ENCODE measurements at places on chromosomes 1 and 21. TPM values are rescaled to one million over a fixed set of nuclear protein-coding genes. Genes with fewer than 3 reads are reported as not detected.

DNA sequence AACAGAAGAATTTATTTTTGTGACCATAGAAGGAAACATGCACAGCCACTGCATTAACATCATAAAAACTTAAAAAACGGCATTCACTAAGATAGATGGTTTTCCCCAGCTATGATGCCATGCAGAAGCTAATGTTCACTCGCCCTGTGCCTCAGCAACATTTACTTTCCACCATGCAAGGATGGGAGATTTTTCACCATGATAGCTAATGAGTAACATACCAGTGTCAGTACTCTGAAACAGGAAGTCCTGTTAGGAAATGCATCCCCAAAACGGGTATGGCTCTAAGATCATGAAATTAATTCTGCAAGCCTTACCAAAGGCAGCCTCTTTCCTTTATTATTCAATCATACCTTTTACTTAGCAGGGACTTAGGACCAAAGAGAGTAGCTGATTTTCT is 17.5 kb upstream of the VAMP3 start:
- no peak for DNase-seq

- no peak for DNase-seq
These were observed 548 bp upstream of the CDC20 start for GRCh38 chr1:43358121-43358745.

DNA sequence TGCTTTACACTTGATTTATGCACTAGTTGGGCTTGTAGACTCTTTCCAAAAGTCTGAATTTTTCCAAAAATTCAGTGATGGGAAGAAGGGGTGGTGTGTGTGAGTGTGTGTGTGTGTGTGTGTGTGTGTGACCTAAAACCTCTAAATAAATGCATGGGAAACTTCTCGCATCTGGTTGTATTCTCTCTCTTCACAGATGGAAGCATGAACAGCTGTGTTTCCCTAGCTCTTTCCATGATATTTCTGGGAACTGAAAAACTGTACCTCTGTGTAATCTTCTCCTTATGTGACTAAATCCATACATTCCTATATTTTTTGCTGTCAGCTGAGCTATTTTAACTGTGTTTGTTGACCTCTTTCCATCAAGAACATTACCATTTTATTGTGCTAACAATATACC is 26.2 kb upstream of the CYYR1 start:
- no peak for DNase-seq

- DNase-seq = no peak
These were observed 98.5 kb upstream of the IGSF21 start for GRCh38 chr1:18009055-18009454.

SPRR1B gene
- not detected for total RNA-seq

All from mesenteric fat pad (tissue), 1 donor.